Forelimb muscle (tissue), 1 donor: ENCODE measurements at places on chromosomes 16 and 17. TPM values are rescaled to one million over a fixed set of nuclear protein-coding genes. Genes with fewer than 3 reads are reported as not detected.

GRCh38 chr17:3753624-3754023 is 29.9 kb downstream of the HASPIN start:
- DNase-seq: no peak

DNA sequence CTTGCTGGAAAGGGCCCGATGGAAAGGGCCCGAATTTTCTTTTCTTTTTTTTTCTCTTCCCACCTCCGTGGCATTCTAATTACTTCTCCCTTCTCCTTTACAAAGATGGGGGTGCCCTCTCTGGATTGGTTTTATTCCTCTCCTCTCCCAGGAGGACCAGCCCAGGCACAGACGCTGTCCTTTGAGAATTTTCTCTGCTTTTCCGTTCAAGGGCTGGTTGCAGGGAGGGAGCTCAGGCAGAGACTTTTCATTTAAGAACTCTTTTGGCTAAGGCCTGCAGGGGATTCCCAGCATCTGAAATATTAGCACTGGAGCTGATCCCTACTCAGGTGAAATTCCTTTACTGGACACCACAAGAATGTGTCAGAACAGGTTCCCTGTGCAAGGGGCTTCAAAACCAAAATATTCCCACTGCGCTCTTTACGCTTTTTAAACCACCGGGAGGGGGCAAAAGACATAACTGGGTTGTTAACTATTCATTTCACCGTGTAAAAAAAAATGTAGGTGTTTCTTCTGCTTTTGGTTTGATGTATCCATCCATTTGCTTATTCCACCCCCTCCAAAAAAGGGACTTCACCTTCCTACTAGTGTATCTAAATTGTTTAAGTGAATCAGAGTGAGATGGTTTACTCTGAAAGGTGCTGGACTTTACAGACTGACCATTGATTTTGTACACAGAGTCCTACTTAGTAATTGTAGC is 1.4 kb downstream of the NFAT5 start:
- DNase-seq: no peak

DNA sequence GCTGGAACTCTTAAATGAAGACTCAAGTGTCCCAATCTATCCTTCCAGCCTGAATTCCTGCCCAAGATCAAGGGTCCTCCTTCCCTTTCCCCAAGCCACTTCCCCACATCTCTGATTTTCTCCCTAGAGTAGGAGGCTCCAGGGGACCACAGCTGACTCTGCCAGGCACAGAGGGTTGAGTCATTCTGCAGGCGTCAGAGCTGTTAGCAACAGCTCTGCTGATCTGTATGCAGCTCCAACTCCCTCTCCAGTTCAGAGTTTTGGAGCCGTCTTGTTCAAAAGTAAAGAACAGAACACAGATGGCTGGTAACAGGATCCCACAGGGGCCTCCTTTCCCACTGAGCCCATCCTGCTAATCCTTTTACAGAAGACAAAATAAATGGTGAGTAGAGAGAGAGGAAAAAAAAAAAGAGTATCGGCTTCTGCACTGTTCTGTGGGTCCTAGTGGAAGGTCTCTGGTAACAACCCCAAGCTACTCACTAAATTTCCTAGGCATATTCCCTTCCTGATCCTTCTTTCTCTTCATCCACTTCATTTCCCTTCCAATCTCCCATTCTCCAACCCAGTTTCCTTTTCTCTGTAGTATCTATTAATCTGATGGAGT is 13.4 kb upstream of the TAOK1 start:
- no peak for DNase-seq

DNA sequence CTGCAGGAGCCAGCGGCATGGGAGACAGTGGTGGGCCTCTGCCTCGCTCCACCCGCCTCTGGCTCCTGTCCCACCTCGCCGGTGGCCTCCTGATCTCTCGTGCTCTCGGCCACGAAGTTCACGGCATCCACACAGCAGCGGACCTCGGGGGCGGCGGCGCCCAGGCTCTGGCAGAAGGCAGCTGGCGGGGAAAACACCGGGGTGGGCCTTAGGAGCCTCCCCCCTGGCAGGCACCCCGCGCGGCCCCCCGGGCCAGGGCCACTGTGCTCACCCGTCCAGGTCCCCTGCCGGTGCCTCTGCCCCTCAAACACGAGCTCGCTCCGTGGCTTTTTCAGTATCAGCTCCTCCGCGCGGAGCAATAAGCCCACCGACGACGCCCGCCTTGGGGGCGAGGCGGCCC is 409 bp upstream of the C17orf107 start:
- DNase-seq: no peak

Gene USP43
- polyA plus RNA-seq: 0.42 TPM
